ENCODE measurements at places on chromosomes 12 and 14.

GRCh38 chr14:77838831-77839511 is 39.1 kb downstream of the ADCK1 start:
- DNase-seq = no peak

- DNase-seq = no peak
These were observed 177.2 kb downstream of the C12orf42 start for GRCh38 chr12:103318566-103318965.

GRCh38 chr12:32475724-32476123 is 76.4 kb downstream of the FGD4 start:
- DNase-seq = no peak

DNA sequence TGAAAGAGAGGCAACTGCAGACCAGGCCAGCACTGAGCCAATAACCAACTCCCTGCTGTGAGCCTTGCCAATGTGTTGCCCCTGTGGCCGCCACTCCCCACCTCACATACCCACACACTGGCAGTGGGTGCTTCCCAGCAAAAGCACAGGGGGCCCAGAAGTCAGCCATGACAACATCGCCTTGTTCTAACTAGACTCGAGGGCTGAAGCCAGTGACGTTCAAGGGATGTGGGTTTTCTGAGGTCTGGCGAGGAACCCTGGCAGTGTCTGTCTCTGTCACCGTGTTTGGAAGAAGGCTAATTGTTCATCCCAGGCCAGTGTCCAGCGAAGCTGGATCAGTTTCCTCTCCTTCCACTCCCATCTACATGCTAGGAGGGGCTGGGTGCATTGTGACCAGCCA is 311.8 kb upstream of the AMIGO2 start:
- peak; percentile 40 for DNase-seq

GRCh38 chr14:71711619-71712018 is 220.6 kb upstream of the RGS6 start:
- no peak for DNase-seq

DNA sequence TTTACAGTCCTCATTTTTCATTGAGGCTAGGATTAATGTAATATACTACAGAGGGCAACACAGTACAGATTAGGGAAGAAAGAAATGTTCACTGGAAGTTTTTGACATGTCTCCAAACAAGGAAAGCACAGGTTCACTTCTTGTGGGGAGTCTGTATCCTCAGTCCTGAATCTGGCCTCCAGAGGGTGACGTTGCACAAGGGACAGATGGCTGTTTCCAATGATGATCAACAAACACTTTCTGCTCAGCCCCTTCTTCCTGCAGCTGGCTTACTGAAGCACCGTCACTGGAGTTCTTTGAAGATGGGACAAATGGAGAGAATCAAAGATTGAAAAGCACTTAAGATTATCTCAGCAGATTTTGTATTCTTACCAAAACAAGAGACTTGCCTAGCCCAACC is 123.3 kb upstream of the OR4E1 start:
- DNase-seq = peak; percentile 11

DNA sequence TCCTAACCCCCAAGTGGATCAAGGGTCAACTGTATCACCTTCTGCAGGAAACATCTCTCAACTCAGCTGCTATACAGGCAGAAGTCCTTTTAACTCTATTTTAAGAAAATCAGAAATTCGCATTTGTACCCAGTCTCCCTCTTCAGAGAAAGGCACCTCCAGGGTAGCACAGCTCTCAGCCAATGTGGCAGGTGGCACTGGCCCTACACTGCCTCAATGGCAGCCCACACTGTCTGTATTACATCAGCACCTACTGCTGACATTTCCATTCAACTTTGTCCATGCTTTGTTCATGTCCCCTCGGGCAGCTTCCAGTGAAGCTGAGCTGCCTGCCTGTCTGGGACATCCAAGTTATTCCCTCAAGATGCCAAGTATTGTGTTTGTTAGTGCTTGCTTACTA is 8.8 kb downstream of the SPTSSA start:
- DNase-seq = no peak

GRCh38 chr12:45406988-45407850 is 191.3 kb downstream of the ANO6 start:
- DNase-seq = no peak

DNA sequence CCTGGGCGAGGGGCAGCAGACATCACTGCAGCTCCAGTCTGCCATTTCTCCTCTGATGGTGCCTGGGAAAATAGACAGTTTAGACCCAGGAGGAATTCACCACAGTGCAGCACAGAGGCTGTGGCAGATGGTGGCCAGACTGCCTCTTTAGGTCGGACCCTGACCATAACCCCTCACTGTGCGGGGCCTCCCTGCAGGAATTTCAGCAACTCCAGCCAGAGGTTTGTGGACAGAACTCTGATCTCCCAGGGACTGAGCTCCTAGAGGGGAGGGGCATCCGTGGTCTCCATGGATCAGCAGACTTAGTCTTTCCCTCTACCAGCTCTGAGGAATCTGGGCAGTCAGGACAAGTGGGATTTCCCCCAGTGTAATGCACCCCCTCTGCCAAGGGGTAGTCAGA is 106.5 kb downstream of the ZC3H14 start:
- DNase-seq = no peak

GRCh38 chr14:75393794-75394193 is 34.0 kb upstream of the JDP2 start:
- no peak for DNase-seq

DNA sequence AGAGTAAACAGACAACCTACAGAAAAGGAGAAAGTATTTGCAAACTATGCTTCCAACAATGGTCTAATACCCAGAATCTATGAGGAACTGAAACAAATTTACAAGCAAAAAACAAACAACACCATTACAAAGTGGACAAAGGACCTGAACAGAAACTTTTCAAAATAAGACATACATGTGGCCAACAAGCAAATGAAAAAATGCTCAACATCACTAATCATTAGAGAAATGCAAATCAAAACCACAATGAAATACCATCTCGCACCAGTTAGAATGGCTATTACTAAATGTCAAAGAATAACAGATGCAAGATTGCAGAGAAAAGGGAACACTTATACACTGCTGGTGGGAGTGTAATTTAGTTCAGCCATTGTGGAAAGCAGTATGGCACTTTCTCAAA is 125.8 kb downstream of the C12orf42 start:
- no peak for DNase-seq

DNA sequence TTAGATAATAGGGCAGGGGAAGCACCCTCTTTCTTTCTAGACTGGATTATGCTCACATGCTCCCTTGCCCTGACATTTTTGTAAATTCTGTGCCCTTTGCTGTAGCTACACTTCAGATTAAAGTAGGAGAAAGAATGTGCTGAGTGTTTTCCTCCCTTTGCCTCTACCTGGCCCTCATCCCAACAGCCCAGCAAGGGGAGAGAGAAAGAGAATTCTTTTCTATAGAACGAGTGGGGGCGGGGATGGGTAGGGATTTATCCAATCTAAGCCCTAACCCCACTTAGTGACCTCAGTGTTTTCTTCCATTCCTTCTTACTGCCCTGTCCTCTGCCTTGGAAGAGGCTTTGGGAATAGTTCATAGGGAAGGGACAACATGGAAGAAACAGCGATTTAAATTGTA is 13.5 kb downstream of the GPR84 start:
- no peak for DNase-seq

DNA sequence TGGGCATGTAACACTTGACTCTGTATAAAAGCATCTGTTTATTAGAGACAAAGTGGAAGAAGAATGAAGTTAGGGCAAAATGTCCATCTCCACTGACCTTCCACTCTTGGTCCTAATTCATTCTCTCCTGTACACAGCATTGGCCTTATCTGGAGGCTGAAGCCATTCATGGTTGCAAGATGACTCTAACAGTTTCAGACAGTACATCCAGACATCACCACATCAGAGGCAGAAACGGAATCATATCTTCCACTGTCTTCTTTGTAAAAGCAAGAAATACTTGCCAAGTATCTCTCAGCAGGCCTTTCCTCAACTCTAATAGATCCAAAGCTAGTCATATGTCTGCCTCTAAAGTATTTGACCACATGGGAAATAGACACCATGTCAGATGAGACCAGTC is 41.1 kb downstream of the PTHLH start:
- no peak for DNase-seq

DNA sequence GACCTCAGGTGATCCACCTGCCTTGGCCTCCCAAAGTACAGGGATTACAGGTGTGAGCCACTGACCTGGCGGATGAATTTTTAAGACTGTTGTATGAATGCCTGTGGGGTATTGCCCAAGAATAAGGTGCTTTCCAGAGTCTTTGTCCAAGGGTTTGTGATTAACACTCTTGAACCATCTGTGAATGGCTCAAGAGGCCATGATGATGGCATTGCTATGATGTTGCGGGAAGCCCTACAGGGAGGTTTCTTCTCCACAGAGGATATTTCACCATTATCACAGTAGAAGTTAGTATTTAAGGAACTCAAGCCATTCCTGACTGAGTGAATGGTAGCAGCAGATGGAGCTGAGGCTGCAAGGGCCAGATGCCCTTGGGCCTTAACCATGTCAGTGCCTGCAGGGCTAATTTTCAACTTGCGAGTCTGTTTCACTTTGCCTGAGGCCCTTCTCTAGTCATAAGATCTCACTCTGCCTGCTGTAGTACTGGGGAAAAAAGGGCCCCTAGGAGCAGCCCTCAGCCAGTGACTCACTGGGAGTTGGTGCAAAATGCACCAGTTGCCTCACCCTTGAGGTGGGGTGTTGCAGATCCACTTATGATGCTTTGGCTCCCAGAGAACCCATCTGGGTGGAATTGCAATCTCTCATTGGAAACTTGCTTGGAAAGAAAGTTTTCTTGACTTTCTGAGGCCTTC is 108.6 kb upstream of the FLRT2 start:
- DNase-seq = no peak

DNA sequence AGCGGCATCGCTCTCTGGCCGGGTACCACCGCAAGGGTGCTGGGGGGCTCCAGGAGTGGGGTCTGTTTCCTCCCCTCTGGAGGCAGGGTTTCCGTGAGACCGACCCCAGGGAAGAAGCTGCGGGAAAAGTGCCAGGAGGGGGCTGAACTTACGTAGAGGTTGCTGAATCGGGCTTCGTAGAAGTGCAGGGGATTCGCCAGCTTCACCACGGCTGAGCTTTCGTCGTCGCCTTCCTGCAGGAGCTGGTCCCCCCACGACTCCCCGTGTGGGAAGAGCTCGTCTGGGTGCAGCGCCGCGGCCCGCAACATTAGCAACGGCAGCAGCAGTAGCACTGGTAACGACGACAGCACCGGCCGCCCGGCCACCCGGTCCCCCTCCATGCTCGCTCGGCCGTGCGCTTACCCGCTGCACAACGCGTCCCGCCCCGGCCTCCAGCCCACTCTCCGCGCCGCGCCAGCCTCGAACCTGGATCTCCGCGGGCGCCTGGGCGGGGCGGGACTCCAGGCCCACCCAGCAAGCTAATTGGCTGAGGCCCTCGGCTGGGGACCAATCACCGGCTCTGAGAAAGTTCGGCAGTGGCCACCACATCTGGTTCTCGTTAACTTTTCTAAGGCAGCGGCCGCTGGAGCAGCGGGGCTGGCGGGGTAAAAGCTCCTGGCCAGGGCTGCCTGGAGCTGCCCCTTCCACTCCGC is at the start of gene NID2:
Gene NID2 (minus strand): TSS at position 445 of the 692 bp plus-strand sequence. CDS start 65 bp downstream, at position 380.
- DNase-seq = peak; percentile 18

- DNase-seq = no peak
These were observed 676 bp downstream of the MRPL42 start for GRCh38 chr12:93468008-93468371.

Measured in stimulated activated naive CD4-positive, alpha-beta T cell (primary cell).